ENCODE measurements at places on chromosomes 7 and 10. TPM values are rescaled to one million over a fixed set of nuclear protein-coding genes. Genes with fewer than 3 reads are reported as not detected.

GRCh38 chr7:141717450-141717849, 9.3 kb downstream of the WEE2 start:
- DNase-seq: no peak

- DNase-seq: no peak
These were observed 68.1 kb downstream of the SVOPL start for GRCh38 chr7:138632826-138633602.

DNA sequence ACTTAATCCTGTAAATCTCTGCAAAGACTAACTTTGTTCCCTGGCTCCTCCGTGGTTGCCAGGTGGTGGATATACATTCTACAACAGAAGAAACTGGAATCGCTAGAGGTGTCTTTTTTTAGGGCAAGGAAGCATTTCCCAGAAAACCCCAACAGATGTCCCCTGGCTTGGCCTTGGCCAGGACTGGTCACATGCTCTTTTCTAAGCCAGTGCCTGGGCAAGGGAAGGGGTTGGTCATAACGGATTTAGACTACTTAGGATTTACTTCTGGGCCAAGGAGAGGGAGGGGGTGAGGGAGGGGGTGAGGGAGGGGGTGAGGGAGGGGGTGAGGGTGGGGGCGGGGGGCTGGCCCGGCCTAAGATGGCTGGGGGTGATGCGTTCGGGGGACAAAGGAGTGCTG, 105.7 kb downstream of the SNX10 start:
- no peak for DNase-seq

- DNase-seq: no peak
These were observed 48.0 kb downstream of the POLR3A start for GRCh38 chr10:77981281-77981680.

- no peak for DNase-seq
These were observed 156.2 kb upstream of the THSD7A start for GRCh38 chr7:11988186-11988585.

GRCh38 chr10:96671211-96671890, 49.0 kb downstream of the PIK3AP1 start:
- DNase-seq: peak; percentile 42

- DNase-seq: no peak
These were observed 136.3 kb downstream of the C1GALT1 start for GRCh38 chr7:7318601-7319000.

DNA sequence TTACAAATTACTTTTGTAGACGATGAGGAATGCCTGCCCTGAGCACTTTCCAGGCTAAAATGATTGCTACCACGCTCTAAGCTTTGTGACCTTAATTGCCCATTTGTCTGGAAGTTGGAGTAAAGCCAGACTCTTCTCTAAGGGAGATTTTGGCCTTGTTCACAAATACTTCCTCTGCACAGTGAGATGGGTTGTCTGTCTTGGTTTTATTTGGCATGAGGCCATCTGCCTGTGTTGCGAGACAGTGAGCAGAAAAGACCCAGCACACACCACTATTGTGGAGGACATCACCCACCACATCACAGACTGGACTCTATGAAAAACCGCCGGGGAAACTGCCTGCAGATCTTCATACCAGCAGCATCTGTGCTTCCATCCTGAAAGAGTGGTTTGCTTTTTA, 138.4 kb downstream of the BICC1 start:
- DNase-seq: no peak

- DNase-seq: no peak
These were observed 12.6 kb downstream of the LSM5 start for GRCh38 chr7:32477649-32477980.

- no peak for DNase-seq
These were observed 31.0 kb downstream of the CDCA7L start for GRCh38 chr7:21914671-21915070.

DNA sequence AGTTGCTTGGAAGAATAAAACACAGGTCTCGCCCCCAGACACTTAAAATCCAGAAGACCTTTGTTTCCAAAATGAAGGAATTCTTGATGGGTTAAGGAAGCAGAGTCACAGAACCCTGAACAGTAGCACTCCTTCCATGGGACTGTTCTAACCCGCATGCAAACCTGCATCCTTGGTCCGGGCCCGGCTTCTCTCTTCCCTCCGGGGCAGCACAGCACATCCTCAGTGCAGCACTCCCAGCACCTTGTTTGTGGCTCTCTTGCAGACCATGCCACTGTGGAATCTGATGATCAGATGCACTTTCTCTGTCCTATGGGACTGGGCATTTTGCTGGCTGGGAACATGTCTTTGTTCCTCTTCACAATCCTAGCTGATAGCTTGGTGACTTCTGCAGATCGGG, 33.5 kb downstream of the INSYN2A start:
- no peak for DNase-seq

DNA sequence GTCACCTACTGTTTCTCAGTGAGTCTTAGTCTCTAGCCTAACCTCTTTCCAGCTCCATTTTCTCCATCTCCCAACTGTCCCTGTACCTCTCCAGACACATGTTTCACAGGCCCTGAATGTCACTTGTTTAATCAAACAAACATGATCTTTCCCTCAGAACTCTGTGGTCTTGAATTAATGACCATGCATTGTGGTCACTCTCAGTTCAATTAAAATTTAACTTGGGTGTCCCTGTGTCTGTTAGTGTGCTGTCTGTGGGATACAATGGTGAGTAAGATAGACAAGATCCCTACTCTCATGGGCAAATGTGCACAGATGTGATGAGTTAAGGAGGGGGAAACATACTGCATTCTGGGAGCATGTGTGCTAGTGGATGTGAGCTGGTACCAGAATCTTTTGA, 65.0 kb downstream of the RBM33 start:
- no peak for DNase-seq

DNA sequence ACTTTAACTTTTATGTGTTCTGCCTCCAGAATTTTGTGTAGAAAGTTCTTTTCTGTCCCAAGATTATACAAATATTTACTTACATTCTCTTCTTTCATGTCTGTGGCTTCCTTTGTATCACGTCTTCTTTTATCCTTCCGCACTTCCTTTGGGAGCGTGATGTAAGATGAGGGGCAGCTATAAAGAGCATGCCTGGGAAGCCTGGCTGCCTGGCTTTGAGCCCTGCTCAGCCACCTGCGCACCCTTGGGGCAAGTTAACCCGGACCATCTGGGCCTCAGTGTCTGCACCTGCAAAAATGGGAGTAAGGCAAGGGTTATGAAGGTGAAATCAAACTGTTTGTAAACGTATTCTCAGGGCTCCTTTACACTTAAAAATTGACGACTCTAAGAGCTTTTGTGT, 25.2 kb downstream of the PALD1 start:
- DNase-seq: no peak

DNA sequence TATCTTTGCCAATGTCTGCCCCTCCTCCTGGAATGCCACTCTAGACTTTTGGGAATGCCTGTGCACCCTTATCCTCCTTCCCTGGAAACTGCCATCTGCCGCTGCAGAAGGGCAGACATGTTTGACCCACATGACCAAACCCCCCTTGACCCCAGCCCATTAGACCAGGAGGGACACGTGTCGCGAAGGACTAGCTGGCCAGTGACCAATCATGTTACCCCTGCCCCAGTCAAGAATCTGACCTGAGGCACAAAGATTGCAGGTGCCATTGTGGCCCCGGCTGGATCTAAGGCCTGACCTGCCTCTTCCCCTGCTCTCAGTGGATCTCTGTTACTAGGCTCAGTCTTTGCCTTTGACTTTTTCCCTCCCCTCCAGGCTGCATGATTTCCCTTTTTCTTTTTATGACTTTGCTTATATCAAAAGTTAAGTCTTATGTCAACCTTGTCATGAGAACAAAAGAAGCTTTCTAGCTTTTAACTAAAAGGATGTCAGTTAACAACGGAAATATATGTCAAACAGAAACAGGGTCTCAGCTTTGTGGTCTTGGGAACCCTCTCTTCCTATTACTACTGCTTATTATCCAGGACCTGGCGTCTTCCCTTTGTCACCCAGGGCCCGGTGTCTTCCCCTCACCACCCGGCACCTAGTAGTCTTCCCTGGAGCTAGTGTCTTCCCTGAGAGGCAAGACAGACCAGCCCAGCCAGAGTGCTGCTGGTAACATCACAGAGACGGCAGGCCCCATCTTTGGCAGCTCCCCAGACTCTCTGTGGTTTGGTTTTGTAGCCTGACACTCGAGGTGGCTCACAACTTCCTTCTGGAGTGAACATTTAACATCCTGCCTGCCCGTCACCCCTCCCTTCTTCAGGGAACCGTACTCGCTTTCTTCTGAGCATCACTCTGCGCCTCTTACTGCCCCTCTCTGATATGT, 24.4 kb upstream of the PPIF start:
- DNase-seq: peak; percentile 77

DNA sequence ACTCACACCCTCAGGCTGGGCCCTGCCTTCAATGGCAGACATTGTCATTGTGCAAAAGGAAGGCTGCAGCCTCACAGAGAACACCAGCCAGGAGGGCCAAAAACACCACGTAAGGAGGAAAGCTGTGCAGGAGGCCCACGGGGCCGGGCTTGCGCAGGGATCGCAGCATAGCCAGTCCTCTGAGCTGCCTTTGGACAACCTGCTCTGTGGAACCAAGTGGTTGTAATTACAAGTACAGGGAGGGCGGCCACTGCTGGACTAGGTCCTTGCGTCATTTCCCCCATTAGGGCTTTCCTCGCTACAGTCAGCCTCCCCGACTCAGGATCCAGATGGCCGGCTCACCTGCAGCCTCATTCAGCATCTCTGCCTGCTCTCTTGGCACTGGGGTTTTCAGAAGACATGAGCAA, 66.9 kb downstream of the FAM53B start:
- no peak for DNase-seq

- no peak for DNase-seq
These were observed 519.1 kb upstream of the AUTS2 start for GRCh38 chr7:69078997-69079769.

GRCh38 chr7:69845721-69846495, 247.6 kb downstream of the AUTS2 start:
- DNase-seq: no peak

GRCh38 chr10:6123532-6123931, 34.7 kb downstream of the RBM17 start:
- no peak for DNase-seq

DNA sequence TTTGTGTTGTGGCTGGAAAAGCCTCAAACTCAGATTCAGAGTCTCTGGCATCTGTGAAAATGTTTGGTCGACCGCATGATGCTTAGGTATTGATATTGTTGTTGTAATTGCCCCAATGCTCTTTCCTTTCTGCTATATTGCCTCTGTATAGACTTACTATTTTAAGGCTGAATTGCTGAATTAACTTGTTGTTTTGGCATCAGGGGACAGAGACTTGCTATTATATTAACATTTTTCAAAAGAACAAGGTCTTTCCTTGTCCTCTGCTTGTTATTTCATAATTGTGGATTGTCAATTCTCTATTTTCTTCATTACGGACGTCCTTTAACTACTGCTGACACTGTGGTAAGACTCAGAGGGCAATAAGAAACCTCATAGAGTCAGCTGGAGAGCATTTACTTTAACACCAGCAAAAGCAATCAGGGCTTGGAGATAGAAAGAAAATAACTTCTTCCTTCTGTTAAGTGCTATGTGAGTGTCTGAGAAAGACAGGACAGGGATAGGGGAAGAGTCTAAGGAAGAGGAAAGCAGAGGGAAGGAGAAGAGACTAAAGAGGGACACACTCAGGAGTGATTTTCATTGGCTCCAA, 17.6 kb downstream of the CPED1 start:
- DNase-seq: no peak

GRCh38 chr10:85447690-85448089, 918.9 kb downstream of the GRID1 start:
- DNase-seq: no peak

DNA sequence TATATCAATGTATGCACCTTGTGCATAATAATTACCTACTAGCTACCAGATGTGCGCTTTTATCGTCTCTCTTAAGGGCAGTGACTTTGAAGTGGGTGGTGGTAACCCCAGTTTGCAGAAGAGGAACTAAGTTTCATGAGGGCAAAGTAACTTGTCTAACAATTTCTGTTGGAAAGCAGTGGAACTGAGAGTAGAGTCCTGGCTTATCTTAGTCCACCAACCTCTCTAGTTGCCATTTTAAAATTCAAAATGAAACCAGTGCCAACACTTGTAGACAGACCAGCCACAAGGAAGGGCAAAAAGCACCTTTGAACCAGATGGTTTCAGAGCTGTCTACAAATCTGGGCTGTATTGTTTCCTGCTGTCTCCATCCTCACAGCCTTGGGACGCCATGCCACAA, 32.0 kb upstream of the RBM20 start:
- DNase-seq: no peak

DNA sequence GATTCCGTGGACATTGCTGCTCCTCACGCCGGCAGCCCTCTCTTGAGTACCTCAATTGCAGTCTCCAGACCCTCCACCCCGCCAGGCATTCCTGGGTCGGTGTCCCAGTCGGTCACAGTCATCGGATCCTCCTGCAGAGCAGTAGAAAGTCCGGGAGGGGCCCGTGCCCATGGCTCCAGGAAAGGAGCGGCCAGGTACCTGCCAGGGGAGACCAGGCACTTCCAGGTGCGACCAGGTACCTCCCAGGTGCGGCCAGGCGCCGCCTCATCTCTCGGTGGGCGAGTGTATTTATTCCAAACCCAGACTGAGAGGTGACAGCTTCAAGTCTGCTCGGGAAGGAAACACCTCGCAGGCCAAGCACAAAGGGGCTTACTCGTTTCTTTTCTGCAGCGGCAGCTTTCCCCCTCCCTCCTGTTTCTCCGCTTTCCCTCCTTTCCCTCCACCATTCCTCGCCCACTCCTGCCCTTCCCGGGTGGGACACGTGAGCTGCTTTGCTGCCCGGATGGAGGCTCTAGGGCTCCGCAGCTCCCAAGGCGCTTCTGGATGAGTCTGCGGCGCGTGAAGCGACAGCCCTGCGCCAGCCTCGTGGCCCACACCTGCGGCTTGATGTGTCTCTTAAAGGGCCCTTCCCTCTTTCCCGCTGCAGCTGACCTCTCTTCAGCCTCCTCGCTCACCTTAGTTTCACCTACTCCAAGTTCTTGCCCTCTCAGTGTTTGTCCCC, 39.4 kb upstream of the AGK start:
- peak; percentile 5 for DNase-seq

GRCh38 chr10:110656612-110657011, 12.5 kb downstream of the RBM20 start:
- DNase-seq: no peak

DNA sequence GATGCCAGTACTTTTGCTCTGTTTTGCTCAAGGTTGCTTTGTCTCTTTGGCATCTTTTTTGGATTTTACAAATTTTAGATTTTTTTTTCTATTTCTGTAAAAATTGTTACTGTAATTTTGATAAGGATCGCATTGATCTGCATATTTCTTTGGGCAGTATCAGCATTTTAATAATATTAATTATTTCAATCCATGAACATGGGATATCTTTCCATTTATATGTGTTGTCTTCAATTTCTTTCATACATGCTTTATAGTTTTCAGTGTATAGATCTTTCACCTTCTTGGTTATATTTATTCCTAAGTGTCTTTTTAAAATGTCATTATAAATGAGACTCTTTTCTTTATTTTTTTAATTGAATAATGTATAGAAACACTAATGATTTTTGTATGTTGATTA, 301.6 kb upstream of the SEMA3D start:
- no peak for DNase-seq

- DNase-seq: no peak
These were observed 10.3 kb upstream of the C10orf120 start for GRCh38 chr10:122709971-122710370.

Gene FAM180A
- total RNA-seq: not detected

Gene MYOZ1
- total RNA-seq: not detected

Gene CNNM1
- 0.25 TPM for total RNA-seq

Gene ABCC2
- 1.3 TPM for total RNA-seq

Gene ZNF316
- 24.6 TPM for total RNA-seq

Gene PLEKHS1
- not detected for total RNA-seq

Gene SFR1
- 16.0 TPM for total RNA-seq

Gene GPR22
- not detected for total RNA-seq

Gene TSPAN12
- total RNA-seq: not detected

Gene PYROXD2
- total RNA-seq: 6.7 TPM

Gene LHFPL3
- not detected for total RNA-seq

Gene PLCE1
- total RNA-seq: 0.12 TPM

Measured in activated T-cell treated with anti-CD3 and anti-CD28 coated beads, Interleukin-2, amount 50 U/mL, for 72 hours (primary cell).